ENCODE measurements at places on chromosomes 2 and 18. TPM values are rescaled to one million over a fixed set of nuclear protein-coding genes. Genes with fewer than 3 reads are reported as not detected.

NT5DC4 gene
- 0.60 TPM for total RNA-seq

GRCh38 chr2:137708311-137708710, 256.0 kb upstream of the HNMT start:
- H3K4me3 ChIP-seq, result no peak overlapping the region
- H3K4me1 ChIP-seq, result no peaks in the 10 kb centered on the region
- H3K27me3 ChIP-seq, result no peaks in the 10 kb centered on the region
- H3K27ac ChIP-seq, result no peak overlapping the region
- no peaks in the 10 kb centered on the region for H3K36me3 ChIP-seq

GRCh38 chr2:104812286-104812685, 41.6 kb upstream of the POU3F3 start:
- H3K4me1 ChIP-seq, result no peaks in the 10 kb centered on the region
- no peak overlapping the region for H3K27ac ChIP-seq

DNA sequence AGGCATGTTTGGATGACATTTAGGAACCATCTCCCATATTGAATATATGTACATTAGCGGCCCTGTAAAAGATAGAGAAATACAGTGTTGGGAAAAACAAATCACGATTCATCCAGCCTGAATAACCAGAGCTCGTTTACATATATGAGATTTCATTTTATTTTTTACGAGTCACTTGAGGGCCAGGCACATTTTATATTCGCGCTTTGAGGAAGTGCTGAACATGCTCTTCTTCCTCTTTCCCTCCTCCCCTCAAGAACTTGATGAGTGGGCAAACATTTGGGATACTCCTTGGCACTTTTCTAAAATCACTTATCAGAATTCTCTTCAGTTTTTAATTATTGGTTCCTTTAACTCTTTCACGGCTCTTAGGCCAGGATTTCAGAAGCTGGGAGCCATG, 268.0 kb upstream of the TANK start:
- no peaks in the 10 kb centered on the region for H3K36me3 ChIP-seq
- no peak overlapping the region for H3K27ac ChIP-seq
- no peak overlapping the region for H3K4me3 ChIP-seq
- H3K4me1 ChIP-seq, result peaks cover 4% of the 10 kb centered on the region
- H3K27me3 ChIP-seq, result no peaks in the 10 kb centered on the region

- peaks cover 6% of the 10 kb centered on the region for H3K4me1 ChIP-seq
- H3K4me3 ChIP-seq, result no peak overlapping the region
- H3K27me3 ChIP-seq, result no peaks in the 10 kb centered on the region
- DNase-seq, result no peak
Observed at GRCh38 chr2:120237491-120237902, 14.3 kb upstream of the TMEM185B start.
